ENCODE measurements at places on chromosomes 6 and 20. TPM values are rescaled to one million over a fixed set of nuclear protein-coding genes. Genes with fewer than 3 reads are reported as not detected.

The TRAPPC3L gene
- total RNA-seq: not detected

The BNIP5 gene
- not detected for total RNA-seq

The GSTA2 gene
- total RNA-seq: not detected

The TBXT gene
- total RNA-seq: not detected

The GPR6 gene
- total RNA-seq: not detected

Data from GM23338 (cell line).